Endothelial cell (in vitro differentiated cells): ENCODE measurements at places on chromosomes 7 and 10.

DNA sequence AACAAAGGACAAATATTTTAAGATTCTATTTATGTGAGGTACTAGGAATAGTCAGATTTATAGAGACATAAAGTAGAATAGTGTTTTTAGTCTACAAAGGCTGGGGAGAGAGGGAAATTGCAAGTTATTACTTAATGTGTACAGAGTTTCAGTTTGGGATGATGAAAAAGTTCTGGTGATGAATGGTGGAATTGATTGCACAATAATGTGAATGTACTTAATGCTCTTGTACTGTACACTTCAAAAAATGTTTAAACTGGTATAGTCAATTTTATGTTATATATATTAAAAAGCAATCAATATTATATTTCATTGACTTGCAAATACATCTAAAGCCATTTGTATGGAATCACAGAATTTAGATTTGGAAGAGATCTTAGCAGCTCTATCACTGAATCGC lies 213.4 kb downstream of the PPP1R3A start:
- no peaks in the 10 kb centered on the region for H3K4me1 ChIP-seq
- H3K27me3 ChIP-seq, result no peaks in the 10 kb centered on the region
- no peak overlapping the region for H3K27ac ChIP-seq

DNA sequence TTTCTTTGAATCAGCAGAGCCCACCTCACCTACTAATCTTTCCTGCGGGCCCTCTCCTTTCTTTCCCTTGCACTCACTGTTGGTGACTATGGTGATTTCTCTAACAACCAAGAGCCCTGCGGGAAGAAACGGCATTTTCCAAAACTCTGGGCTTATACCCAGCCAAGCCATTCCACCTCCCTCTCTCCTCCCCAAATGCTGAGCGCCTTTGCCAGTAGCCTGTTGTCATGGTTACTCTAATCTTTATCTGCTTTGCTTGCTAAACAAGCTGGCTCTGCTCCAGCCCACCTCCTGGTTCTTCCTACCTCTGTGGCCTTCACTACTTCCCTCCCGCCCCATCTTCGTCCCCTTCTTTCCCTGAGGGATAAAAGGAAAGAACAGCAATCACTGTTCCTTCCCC lies 86.7 kb downstream of the DGKI start:
- H3K4me1 ChIP-seq, result no peaks in the 10 kb centered on the region
- no peaks in the 10 kb centered on the region for H3K36me3 ChIP-seq
- no peaks in the 10 kb centered on the region for H3K27me3 ChIP-seq
- DNase-seq, result no peak
- H3K4me3 ChIP-seq, result no peak overlapping the region

GRCh38 chr7:155874411-155874810 lies 62.1 kb upstream of the SHH start:
- H3K4me3 ChIP-seq, result no peak overlapping the region
- no peaks in the 10 kb centered on the region for H3K4me1 ChIP-seq
- no peaks in the 10 kb centered on the region for H3K27me3 ChIP-seq
- no peak for DNase-seq
- H3K27ac ChIP-seq, result no peak overlapping the region
- H3K36me3 ChIP-seq, result no peaks in the 10 kb centered on the region

DNA sequence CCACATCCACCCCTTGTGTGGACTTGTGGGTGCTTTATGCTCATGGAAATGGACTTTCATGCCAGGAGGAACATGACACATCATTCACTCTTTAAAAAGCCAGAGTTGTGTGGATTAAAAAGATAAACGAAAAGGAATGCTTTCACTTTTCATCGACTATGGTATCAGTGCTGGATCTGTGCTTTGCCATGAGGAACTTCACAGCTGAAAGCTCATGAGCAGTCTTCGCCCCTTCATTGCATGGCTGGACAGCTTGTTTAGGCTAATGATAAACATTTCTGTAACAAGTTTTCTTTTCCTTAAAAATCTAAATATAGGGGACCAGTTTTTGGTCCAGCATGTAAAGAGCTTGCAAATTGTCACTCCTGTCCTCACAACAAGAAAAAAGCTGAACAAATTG lies 173.6 kb upstream of the NPS start:
- H3K27ac ChIP-seq, result no peak overlapping the region
- peak overlapping the region; percentile 44 for H3K4me3 ChIP-seq
- H3K36me3 ChIP-seq, result peaks cover 37% of the 10 kb centered on the region

GRCh38 chr7:27586825-27587224 lies 75.9 kb downstream of the HIBADH start:
- H3K4me3 ChIP-seq, result no peak overlapping the region
- peaks cover 5% of the 10 kb centered on the region for H3K4me1 ChIP-seq
- no peaks in the 10 kb centered on the region for H3K27me3 ChIP-seq
- no peaks in the 10 kb centered on the region for H3K36me3 ChIP-seq
- H3K27ac ChIP-seq, result no peak overlapping the region

- no peaks in the 10 kb centered on the region for H3K36me3 ChIP-seq
- H3K27me3 ChIP-seq, result peaks cover 2% of the 10 kb centered on the region
- no peak for DNase-seq
- H3K27ac ChIP-seq, result no peak overlapping the region
Measured at GRCh38 chr10:12639996-12640944, 290.9 kb downstream of the CAMK1D start.

GRCh38 chr7:83791737-83792136 lies 142.8 kb upstream of the SEMA3E start:
- H3K4me3 ChIP-seq, result no peak overlapping the region
- no peaks in the 10 kb centered on the region for H3K36me3 ChIP-seq
- H3K4me1 ChIP-seq, result no peaks in the 10 kb centered on the region

- H3K27me3 ChIP-seq, result no peaks in the 10 kb centered on the region
- H3K36me3 ChIP-seq, result no peaks in the 10 kb centered on the region
- no peak overlapping the region for H3K4me3 ChIP-seq
- DNase-seq, result no peak
- peaks cover 17% of the 10 kb centered on the region for H3K4me1 ChIP-seq
Measured at GRCh38 chr10:3836222-3836820, 51.3 kb upstream of the KLF6 start.

DNA sequence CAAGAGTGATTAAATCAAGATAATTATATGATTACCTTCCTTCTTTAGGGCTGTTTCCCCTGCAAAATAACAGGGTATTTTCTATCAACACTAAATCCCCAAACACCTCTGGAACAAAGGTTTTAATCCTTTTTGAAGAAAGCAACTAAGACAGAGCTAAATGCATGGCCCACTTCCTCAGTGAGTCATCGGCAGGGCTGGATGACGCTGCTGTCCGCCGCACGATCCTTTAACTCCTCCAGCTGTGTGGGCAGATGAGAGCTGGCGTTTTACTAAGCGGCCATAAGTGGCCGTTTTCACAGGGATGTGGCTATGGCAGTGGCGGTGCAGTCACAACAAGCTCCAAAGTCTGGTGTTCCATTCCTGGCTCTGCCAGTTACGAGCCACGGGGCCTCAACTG lies 76.0 kb upstream of the C1QL3 start:
- DNase-seq, result no peak
- H3K4me3 ChIP-seq, result peak overlapping the region; percentile 38
- peaks cover 12% of the 10 kb centered on the region for H3K4me1 ChIP-seq
- peaks cover 4% of the 10 kb centered on the region for H3K27me3 ChIP-seq
- H3K36me3 ChIP-seq, result peaks cover 8% of the 10 kb centered on the region

DNA sequence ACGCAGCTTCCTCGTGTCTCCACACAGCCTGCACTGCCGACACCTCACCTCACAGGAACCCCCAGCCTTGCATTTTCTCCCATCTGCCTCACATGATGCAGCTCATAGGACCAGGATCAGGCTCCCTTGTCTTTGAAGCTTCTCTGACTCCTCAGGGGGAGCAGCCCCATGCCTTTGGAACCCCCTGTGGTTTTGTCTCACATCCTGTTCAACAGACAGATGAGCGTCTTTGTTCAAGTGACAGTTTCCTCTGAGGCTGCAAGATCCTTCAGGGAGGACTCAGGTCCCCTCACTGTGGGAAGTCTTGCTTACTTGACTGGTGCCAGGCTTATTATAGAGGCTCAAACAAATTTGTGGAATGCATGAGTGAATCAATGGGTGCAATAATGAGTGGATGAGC lies 667.1 kb downstream of the INHBA start:
- no peaks in the 10 kb centered on the region for H3K27me3 ChIP-seq
- H3K4me3 ChIP-seq, result no peak overlapping the region
- peaks cover 13% of the 10 kb centered on the region for H3K4me1 ChIP-seq
- DNase-seq, result no peak
- H3K27ac ChIP-seq, result no peak overlapping the region

DNA sequence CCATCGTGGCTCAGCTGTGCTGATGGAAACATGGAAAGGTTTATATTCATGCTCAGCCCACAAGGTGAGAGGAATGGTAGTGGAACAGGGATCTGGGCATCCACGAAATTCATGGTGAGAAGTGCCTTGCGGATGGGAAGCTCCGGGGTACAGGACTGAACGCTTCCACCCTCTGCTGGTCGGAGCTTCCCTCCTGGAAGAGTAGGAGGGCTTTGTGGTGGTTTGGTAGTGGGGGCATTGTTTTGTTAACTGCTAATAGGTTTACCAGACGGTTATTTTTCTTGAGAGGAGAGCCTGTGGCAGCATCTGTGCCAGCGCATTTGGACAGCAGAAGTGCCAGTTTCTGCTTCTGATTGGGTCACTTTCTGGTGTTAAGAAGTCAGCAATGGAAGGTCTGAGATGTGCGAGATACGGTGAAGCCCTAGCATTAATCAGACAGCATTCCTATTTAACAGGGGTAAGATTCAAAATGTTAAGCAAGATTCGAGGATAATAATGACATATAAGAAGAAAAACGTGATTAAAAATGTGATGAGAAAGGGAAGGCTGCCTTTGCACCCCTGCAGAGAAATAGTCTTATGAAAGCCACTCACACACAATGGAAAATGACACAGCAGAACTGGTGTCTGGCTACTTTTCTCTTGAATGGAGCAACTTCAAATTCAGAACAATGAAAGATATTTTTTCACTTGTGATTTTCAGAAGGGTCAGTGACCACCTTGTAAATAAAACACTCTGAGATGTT lies 17.7 kb downstream of the ABCA13 start:
- DNase-seq, result no peak
- H3K4me1 ChIP-seq, result no peaks in the 10 kb centered on the region
- H3K27me3 ChIP-seq, result no peaks in the 10 kb centered on the region
- no peak overlapping the region for H3K4me3 ChIP-seq
- no peak overlapping the region for H3K27ac ChIP-seq

DNA sequence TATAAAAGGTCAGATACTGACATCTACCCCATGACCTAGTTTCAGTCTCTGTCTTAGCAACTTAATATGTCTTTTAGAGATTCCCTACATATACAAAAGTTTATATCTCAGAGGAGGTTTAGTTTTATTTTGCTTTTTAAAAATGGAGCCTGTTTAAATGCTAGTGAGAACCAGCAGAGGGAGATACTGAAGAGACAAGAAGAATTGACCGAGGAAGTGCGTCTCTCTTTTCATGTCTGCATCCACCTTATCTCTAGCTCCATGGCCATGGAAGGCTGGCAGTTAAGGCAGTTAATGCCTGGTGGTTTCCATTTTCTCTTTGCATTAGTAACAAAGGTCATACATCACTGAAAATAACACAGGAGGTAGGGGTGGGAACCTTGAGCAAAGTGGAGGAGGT lies 10.7 kb downstream of the SUV39H2 start:
- H3K27me3 ChIP-seq, result no peaks in the 10 kb centered on the region
- DNase-seq, result no peak
- no peaks in the 10 kb centered on the region for H3K36me3 ChIP-seq
- H3K4me3 ChIP-seq, result no peak overlapping the region

GRCh38 chr10:77179015-77179695 lies 458.5 kb downstream of the KCNMA1 start:
- no peaks in the 10 kb centered on the region for H3K4me1 ChIP-seq
- no peaks in the 10 kb centered on the region for H3K36me3 ChIP-seq
- no peak for DNase-seq
- H3K27me3 ChIP-seq, result no peaks in the 10 kb centered on the region

GRCh38 chr10:69332278-69333010 lies 54.1 kb downstream of the HK1 start:
- peaks cover 3% of the 10 kb centered on the region for H3K27me3 ChIP-seq
- H3K4me1 ChIP-seq, result peaks cover 63% of the 10 kb centered on the region
- H3K4me3 ChIP-seq, result no peak overlapping the region
- DNase-seq, result no peak
- no peak overlapping the region for H3K27ac ChIP-seq

DNA sequence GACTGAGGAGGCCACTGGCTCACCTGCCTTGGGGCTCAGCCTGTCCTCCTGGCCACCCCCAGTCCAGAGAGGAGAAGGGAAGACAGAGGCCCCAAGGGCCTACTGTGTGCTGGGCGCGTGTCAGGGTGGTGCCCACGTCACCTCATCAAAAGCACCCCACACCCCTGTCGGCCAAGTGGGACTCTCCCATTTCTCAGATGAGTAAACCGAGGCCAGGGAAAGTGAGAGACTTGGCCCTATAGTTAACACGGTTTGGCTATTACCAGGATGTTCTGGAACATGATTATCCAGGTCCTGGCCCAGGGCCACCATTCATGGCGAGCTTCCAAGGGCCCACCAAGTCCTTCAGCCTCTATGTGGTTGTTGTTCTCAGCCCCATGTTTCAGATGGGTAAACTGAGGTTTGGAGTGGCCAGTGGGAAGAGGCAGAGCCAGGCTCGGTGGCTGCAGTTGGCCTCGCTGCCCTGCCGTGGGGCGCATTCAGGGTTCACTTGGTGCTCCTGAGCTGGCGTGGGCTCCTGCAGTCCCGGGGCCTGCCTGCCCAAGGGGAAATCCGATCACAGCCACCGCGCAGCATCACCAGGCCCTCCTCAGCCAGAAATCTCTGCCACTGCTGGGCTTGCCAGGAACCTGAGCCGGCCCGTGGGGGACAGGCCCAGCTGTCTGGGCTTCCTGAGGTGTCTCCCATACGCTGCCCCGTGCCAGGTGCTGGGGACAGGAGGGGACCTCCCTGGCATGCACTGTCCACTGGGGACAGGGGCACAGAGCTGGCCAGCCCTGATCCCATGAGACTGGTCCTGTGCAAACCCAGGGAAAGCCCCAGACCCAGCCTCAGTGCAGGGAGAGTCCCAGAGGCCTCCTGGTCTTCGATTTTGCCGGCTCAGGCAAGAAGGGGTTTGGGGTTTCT lies 117.7 kb upstream of the TNRC18 start:
- peaks cover 4% of the 10 kb centered on the region for H3K27me3 ChIP-seq
- no peak overlapping the region for H3K4me3 ChIP-seq
- no peak for DNase-seq

DNA sequence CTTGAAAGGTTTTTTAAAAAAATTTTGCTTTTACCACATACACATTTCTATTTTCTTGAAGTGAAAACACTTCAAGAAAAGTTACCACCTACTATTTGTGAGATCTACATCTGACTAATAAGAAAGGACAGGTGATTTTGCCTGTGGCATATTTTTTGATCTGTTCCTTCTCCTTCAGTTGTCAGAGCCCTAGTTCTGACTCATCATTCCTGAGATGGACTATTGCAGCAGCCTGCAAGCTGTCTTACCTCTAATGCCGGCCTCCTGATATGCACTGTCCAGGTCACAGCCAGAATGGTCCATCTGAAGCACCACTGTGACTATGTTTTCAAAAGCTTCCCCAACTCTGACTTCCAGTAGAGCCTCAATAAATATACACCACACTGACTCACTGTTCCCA lies 28.2 kb upstream of the ANK3 start:
- H3K36me3 ChIP-seq, result no peaks in the 10 kb centered on the region
- H3K4me3 ChIP-seq, result no peak overlapping the region
- no peak for DNase-seq
- H3K27me3 ChIP-seq, result peaks cover 2% of the 10 kb centered on the region

- no peak for DNase-seq
- H3K36me3 ChIP-seq, result peaks cover 23% of the 10 kb centered on the region
- no peaks in the 10 kb centered on the region for H3K27me3 ChIP-seq
- no peak overlapping the region for H3K4me3 ChIP-seq
Measured at GRCh38 chr7:44767134-44767911, 18.7 kb downstream of the ZMIZ2 start.
